ENCODE measurements at places on chromosomes 12 and 14.
A peak's percentile ranks its signal among the peaks of the same experiment; 100 is the strongest.

DNA sequence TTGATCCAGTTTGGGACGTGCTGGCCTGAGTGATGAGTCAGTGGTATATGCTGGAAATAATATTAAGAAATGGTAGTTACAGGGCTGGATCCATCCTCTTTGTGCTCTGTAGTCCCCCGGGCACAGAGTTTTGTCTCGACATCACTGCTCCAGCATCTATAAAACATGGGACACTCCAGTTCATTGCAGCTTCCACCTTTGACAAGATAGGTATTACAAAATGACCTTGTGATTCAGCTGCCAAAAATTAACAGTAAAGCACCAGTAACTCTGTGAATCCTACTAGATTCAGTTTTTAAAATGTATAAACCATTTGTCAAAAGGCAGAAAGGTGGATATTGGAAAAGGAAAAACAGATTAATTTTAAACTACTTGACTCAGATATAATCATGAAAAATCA lies 14.6 kb upstream of the GNG2 start:
- DNase-seq = no peak

GRCh38 chr14:97077687-97078086 lies 280.5 kb downstream of the VRK1 start:
- DNase-seq = peak; percentile 13

- peak; percentile 74 for DNase-seq
These were observed 12.5 kb upstream of the INF2 start for GRCh38 chr14:104676694-104677511.

- no peak for DNase-seq
These were observed 10.8 kb downstream of the SNRNP35 start for GRCh38 chr12:123468786-123469185.

GRCh38 chr12:62279961-62280360 lies 19.8 kb downstream of the USP15 start:
- DNase-seq = no peak

- DNase-seq = no peak
These were observed 136.9 kb downstream of the FUT8 start for GRCh38 chr14:65549429-65549828.

DNA sequence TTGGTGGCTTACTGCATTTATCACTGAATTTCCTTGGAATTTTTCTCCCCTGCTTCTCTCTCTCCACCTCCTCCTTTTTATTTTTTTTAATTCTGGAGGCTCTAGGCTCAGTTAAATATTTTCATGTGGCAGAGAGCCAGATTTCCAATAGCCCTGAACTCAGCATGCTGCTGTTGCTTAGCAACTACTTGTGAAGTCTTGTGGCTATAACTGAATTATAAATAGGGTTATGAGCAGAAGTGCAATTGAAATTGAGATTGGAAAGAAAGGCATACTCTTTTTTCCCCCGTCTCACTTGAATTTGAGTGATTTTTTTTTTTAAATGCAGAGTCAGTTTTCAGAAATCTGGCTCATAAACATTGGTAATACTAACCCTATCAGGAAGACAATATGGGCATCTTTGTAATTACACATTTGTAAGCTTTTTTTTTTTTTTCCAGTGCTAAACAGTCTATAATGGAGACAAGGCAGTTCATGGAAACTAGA lies 38.3 kb downstream of the ATF7IP start:
- no peak for DNase-seq

DNA sequence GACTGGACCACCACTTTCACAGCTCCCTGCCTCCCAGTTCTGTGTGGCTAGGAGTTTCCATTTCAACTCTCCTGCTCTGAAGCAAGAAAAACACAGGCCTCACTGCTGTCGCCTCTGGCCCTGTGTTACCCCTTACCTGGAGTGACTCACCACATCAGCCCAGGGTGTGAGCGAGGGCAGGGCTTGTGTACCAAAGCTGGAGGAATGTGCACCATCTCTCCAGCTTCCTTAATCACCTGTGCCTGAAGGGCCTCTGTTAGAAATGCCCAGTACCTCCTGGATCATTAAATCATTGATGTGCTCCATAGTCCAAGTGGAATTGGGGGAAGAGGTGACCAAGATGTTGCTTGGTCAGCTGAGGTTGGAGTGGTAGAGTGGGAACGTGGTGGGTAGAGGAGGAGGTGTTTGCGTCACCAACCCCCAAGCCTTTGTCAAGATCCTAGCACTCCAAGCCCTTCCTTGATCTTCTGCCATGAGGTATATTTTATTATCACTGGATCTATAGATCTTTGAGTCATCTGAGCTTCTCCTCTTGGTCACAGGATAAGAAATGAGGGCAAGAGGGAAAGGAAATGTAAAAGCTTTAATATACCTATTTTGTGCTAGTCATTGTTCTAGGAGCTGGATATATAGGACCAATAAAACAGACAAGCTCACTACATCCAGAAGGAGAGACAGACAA lies 51.3 kb downstream of the SSPN start:
- DNase-seq = no peak

GRCh38 chr14:78752518-78753188 lies 582.5 kb downstream of the NRXN3 start:
- no peak for DNase-seq

- DNase-seq = no peak
These were observed 15.8 kb upstream of the PTGDR start for GRCh38 chr14:52251724-52252123.

- DNase-seq = no peak
These were observed 27.5 kb downstream of the SLC25A29 start for GRCh38 chr14:100278702-100279101.

GRCh38 chr12:45887544-45887943 lies 102.8 kb downstream of the SCAF11 start:
- DNase-seq = no peak

DNA sequence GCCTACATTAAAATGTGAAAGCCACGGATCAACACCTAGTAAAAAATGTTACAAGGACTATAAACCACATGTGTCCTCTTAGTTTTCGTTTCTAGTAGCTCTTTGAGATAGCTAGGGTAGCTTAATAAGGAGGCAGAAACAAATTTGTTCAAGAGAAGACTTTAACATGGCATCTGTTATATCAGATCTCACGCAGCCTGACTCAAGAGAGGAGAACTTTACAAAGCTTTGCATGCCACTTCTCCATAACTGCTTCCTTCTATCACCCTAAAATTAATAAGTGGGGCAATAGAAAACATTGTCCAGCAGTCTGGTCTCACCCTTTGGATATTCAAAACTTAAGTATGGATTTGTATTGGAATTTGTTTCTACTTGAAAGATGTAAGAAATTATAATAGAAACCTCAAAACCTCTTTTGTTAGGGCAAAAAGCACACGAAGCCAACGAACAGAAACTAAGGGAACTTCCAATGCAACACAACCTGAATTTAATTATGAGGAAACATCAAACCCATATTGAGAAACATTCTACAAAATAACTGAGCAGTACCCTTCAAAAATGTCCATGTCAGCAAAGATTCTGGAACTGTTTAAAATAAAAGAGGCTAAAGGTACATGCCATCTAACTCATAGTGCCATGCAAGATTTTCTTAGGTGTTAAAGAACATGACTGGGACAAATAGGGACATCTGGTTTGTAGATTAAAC lies 194.8 kb downstream of the LRIG3 start:
- DNase-seq = no peak

GRCh38 chr12:91370086-91370868 lies 187.7 kb upstream of the DCN start:
- DNase-seq = no peak

DNA sequence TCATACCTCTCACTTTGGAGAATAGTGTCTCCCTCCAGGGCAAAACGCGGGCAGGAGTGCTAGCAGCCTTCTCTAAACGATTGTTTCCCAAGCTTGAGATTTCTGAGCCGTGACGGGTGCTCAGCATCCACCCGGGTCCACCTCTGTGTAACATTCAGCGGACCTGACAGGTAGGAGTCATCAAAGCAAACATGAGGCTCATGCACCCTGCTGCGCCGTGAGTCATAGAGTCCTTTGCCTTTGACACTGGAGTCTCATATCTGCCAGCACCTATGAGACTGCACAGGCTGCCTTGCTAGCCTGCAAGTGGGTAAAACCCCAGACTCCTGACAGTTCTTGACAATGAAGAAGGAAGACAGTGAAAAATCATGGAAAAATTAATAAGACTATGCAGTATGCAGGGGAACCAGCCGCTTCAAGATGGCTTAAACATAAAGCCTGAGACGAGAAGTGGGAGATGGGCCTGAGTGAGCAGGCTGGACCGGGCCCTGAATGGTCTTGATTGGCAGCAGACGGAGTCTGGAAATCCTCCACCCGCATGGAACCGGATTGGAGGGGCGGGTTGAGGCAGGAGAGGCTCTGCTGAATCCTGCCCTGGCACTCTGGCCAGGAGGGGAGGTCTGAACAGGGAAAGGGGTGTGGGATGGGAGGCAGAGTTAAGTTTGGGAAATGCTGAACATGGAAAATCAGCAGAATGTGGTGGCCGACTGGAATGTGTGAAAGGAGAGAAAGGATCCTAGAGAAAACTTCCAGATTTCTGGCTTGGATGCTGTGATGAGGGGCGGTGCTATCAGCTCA lies 54.2 kb downstream of the LGMN start:
- DNase-seq = no peak

GRCh38 chr12:97960741-97961608 lies 498.4 kb downstream of the RMST start:
- DNase-seq = peak; percentile 33

GRCh38 chr14:105021656-105022275 lies 883 bp upstream of the CDCA4 start:
- DNase-seq = peak; percentile 58

Measured in activated CD8-positive, alpha-beta T cell treated with anti-CD3 and anti-CD28 coated beads for 36 hours (primary cell).